Activated T-helper 17 cell treated with anti-CD3 and anti-CD28 coated beads, Interleukin-2, amount 50 U/mL, for 72 hours (primary cell): ENCODE measurements at places on chromosomes 16 and 17.

DNA sequence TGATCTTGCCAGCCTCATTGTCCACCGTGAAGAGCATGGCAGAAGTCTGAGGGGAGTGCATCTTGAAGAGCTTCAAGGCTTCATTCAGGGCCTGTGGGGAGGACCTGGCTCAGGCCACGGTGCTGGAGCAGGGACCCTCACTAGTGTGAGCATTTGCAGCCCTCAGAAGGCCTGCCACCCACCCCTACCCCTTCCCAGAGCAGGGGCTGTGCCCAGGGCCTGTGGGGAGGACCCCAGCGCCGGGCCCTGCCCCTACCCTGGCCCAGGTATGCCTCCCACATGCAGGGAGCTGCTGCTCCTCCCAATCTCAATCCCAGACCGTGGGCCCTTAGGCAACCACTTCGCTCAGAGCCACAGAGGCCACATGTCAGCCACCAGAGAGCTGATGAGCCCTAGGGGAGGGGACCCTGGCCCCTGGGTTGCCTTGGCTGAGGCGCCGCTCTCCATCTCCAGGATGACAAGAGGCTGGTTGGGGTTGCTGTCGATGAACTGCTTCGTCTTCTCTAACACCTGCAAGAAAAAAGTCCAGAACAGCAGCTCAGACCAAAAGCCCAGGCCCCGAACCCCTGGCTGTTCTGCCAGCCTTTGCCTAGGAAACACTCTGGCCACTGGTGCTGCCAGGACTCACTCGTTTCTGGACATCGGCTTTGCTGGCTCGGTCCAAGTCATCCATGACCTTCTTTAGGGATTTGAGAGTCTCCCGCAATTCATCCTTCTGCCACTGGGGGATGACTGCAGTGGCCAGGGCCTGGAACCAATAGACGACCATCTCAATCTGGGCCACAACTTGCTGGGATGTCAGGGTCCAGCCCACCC, 1.8 kb upstream of the EXOSC6 start:
- ATAC-seq = no peak

DNA sequence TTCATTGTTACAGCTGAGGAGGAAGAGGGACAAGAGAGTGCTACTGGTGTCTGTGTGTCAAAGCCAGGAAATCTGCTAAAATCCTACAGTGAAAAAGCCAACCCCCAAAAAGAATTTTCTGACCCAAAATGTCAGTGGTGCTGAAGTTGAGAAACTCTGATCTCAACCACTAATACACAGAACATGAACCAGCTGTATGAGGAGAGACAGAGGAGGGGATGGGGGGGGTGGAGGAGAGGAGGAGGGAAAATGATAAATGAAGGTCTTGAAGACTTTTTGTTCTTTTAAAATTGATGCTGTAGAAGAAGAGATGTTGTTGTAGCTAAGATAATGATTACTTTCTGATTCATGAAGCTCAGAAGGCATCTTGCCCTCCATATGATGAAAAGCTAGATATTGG, 27.4 kb upstream of the CDRT4 start:
- no peak for ATAC-seq

GRCh38 chr16:77077256-77077922, 113.6 kb upstream of the MON1B start:
- no peak for ATAC-seq

DNA sequence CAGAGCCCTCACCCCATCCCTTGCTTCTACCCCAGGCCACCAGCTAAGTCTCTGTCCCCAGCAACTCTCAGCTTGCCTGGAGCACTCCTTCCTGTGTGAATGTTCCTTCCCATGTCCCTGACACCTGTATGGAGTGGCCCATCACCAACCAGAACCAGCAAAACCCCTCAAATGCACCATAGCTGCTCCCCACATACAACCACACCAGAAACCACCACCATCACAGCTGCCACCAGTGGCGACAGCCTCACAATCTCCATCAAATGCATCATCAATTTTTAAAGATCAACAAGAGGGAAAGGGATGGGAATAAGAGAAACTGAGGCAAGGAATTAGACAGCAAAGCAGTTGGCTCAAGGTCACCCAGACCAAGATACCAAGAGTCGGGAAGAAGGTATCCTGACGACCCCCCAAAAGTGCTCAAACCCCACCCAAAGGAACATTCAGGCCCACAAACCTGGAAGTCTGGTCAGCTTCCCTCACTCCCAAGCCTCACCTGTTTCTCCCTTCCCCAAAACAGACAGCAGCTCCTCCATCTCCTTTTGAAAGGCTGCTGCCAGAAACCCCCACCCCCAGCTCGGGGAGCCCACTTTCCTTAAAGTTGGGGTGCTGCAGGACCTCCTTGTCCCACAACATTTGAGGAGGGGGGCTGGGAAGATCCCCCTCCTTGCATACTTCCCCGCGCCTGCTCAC, 1.8 kb downstream of the SRCIN1 start:
- no peak for ATAC-seq

- no peak for ATAC-seq
These were observed 12.1 kb upstream of the HSD3B7 start for GRCh38 chr16:30972872-30973271.

- ATAC-seq = no peak
These were observed 22.5 kb upstream of the SP6 start for GRCh38 chr17:47873200-47874090.

GRCh38 chr16:89517128-89517527, 8.9 kb downstream of the SPG7 start:
- ATAC-seq = no peak

DNA sequence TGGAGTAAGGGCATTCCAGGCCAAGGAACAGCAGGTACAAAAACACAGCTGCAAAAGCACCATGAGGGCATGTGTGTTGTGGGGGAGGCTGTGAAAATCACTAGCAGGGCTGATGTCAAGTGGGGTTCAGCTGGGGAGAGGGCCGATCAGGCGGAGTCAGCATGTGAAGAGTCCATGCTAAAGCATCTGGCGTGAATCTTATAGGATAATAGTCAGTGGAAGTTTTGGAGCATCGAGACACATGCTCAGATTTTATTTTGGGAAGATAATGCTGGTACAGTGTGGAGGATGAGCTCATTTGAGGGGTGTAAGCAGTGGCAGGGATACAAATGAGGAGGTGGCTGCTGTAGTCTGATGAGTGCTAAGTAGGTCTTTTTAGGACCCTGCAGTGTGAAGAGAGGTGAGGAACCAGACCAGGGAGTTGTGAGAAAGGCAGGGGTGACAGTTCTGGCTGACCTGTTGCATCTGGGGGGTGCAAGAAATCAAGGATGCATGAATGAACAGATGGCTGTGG, 30.3 kb downstream of the MMD start:
- no peak for ATAC-seq

GRCh38 chr17:1312261-1312870, 32.9 kb downstream of the TRARG1 start:
- ATAC-seq = peak; percentile 29

GRCh38 chr16:79628988-79629387, 28.5 kb upstream of the MAF start:
- no peak for ATAC-seq

- ATAC-seq = no peak
These were observed 255.4 kb upstream of the CACNG5 start for GRCh38 chr17:66579556-66579955.

GRCh38 chr17:55605705-55606487, 94.6 kb upstream of the SMIM36 start:
- ATAC-seq = no peak

DNA sequence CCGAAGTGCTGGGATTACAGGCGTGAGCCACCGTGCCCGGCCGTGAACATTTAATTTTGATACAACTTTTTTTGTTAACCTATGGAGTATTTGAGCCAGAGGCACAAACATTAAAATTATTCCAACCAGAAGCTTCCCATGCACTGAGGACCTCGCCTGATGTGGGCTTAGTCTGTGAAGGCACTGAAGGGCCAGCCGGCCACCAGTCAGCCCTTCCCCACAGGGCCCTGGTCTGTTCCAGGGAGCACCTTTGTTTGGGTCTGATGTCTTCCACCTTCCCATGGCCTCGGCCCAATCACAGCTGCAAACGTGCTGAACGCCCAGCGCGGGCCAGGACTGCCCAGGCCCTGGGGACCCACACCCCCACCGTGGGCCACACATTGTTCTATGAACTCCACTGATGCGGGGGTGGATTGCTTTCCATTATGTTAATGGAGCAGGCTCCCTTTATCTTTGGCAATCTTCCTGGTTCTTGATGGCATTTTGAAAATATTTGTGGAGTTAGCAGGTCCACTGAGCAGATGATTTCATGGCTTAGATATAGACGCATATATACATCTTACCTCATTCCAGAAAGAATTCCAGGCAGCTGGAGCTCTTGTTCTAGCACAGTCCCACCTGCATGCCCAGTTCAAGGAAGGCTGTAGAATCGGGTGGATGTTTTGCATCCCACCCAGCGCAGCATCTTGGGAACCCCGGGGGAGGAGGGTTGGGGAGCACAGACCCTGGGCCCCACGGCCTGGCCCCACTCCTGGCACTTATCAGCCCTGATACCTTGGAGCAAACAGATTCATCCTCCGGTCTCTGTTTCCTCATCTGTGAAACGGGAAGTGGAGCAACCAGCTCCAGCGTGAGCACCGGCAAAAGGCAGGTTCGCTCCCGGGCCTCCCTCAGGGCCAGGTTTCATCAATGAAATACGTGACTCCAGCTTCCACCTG, 14.5 kb downstream of the SPIRE2 start:
- ATAC-seq = no peak

DNA sequence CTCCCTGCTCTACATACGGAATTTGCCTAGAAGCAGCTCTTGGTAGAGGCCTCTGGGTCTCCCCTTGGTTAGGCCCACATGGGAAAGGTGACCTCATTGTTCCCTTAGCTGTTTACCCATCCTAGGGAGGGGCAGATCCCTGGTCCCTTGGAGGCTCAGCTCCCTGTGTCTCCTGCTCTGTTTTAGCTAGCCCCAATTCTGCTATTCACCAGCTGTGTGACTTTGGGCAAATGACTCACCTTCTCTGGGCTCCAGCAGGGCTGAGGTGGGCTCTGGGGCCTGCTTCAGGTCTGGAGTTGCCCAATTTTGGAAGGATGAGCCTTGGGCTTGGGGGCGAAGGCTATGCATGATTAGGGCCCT, 3.9 kb downstream of the ABCC3 start:
- ATAC-seq = no peak

- ATAC-seq = no peak
These were observed 16.0 kb upstream of the CEP112 start for GRCh38 chr17:66207936-66208335.

DNA sequence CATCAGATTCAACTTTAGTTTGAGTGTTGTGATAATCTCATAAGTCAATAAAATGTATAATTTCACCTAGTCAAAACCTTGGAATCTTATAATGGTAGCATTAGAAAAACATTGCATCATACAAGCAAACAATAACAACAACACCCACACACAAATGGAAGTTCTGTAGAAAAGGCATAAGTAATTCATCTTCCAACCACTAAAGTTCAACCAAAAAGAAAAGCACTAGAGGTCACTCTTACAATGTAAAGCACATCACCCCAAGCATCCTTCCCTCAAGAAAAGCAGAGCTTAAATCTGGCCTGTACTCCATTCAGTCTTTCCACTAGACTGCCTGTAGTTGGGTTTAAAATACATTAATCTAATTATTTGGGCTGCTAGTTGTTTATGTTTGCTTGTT, 1.8 kb downstream of the CNTNAP4 start:
- no peak for ATAC-seq

DNA sequence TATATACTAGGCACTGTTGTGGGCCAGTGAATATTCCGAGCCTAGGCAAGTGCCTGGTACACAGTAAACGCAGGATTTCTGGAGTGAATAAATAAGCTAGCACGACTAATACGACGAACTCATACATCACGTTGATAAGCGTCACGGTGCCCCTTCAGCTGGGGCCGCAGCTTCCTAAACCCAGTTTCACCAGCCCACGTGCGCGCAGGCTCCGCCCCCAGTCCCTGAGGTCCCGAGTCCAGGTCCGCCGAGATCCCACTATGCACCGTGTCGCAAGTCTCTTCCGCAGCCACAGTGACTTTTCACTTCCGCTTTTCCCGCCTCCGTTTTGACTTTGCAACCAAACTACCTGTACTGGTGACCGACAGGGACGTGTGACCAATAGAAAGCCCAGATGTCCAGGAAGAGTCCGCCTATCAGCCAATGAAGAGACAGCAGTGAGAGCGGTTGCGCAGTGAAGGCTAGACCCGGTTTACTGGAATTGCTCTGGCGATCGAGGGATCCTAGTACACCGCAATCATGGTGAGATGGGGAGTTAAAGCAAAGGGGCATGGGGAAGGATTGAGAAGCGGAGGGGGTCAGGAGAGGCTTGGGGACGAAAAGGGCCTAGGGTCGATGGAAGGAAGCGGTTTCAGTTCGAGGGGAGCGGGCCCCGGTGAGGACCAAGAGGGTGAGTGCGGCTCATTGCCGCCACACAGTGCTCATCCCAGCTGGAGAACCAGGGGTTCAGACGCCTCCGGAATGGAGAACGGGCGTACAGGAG, at the start of gene PSMB3:
PSMB3 (plus strand) TSS at position 434 of the 763 bp plus-strand sequence; CDS start at position 520, 86 bp downstream.
- peak; percentile 94 for ATAC-seq

- no peak for ATAC-seq
These were observed 5.7 kb downstream of the NECAB2 start for GRCh38 chr16:83973581-83974385.

- ATAC-seq = peak; percentile 69
These were observed 662.0 kb downstream of the WWOX start for GRCh38 chr16:78761427-78761826.
